ENCODE measurements at places on chromosomes 13 and 19.

DNA sequence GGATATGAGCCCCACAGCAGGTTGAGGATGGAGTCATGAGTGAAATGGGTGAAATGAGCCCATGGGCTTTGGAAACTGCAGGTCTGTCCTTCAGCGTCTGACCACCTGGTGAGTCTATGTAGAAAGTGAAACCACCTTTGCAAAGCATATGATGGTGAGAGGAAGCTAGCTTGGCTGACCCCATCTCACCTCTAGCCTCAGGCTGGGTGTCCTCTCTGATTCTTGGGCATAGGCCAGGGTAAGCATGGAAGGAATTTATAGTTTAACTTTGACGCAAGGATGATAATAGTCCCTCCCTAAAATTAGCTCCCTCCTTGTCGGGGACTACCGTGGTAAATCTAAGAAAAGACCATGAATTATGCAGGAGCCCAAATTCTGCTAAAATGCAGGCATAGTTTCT lies 16.8 kb upstream of the PSG9 start:
- H3K36me3 ChIP-seq, result no peaks in the 10 kb centered on the region
- H3K4me1 ChIP-seq, result no peaks in the 10 kb centered on the region
- no peak for DNase-seq
- no peaks in the 10 kb centered on the region for H3K27me3 ChIP-seq
- H3K4me3 ChIP-seq, result no peak overlapping the region

GRCh38 chr19:58361900-58362271 lies 665 bp downstream of the ZNF497 start:
- DNase-seq, result no peak
- peak overlapping the region; percentile 51 for H3K4me3 ChIP-seq
- peaks cover 11% of the 10 kb centered on the region for H3K27me3 ChIP-seq
- H3K36me3 ChIP-seq, result no peaks in the 10 kb centered on the region
- peaks cover 5% of the 10 kb centered on the region for H3K4me1 ChIP-seq

DNA sequence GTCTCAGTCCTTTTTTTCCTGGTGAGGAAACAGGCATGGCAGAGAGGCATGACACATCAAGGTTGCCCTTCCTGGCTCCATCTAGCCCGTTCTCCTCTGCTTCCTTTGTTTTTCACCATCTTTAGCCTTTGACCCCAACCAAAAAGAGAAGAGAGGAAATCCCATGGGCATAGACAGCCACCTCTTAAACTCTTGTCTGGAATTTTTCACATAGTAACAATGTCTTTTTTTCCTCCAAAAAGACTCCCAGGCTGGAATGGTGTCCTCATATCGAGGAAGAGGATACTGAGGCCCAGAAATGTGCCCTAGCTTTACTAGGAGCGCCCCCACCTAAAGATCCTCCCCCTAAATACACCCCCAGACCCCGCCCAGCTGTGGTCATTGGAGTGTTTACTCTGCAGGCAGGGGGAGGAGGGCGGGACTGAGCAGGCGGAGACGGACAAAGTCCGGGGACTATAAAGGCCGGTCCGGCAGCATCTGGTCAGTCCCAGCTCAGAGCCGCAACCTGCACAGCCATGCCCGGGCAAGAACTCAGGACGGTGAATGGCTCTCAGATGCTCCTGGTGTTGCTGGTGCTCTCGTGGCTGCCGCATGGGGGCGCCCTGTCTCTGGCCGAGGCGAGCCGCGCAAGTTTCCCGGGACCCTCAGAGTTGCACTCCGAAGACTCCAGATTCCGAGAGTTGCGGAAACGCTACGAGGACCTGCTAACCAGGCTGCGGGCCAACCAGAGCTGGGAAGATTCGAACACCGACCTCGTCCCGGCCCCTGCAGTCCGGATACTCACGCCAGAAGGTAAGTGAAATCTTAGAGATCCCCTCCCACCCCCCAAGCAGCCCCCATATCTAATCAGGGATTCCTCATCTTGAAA lies at the start of gene GDF15:
Gene GDF15 (plus strand): TSS at position 484 of the 868 bp plus-strand sequence. CDS start 32 bp downstream, at position 516.
- peaks cover 15% of the 10 kb centered on the region for H3K4me1 ChIP-seq
- H3K4me3 ChIP-seq, result peak within 1 kb of the TSS; percentile 94
- no peaks in the 10 kb centered on the region for H3K36me3 ChIP-seq
- peak within 1 kb of the TSS; percentile 69 for H3K27ac ChIP-seq

DNA sequence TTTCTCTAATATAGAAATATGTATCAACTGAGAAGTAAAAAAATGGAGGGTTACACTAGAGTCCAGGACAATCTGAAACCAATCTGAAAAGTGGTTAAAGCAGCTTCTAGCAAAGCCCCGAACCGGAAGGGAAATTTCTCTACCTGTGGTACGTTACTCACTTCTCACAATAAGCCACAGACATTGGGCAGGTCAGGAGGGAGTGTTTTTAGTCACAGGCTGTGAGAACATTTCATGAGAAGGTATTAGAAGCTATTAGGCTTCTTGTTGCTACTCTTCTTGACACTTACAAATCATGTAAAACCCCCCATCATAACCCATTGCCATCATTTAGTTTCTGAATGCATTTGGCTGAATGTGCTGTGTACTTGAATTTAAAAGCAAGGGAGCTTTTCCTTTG lies 120.9 kb downstream of the NUFIP1 start:
- peaks cover 8% of the 10 kb centered on the region for H3K4me1 ChIP-seq
- no peaks in the 10 kb centered on the region for H3K36me3 ChIP-seq
- no peak for DNase-seq

DNA sequence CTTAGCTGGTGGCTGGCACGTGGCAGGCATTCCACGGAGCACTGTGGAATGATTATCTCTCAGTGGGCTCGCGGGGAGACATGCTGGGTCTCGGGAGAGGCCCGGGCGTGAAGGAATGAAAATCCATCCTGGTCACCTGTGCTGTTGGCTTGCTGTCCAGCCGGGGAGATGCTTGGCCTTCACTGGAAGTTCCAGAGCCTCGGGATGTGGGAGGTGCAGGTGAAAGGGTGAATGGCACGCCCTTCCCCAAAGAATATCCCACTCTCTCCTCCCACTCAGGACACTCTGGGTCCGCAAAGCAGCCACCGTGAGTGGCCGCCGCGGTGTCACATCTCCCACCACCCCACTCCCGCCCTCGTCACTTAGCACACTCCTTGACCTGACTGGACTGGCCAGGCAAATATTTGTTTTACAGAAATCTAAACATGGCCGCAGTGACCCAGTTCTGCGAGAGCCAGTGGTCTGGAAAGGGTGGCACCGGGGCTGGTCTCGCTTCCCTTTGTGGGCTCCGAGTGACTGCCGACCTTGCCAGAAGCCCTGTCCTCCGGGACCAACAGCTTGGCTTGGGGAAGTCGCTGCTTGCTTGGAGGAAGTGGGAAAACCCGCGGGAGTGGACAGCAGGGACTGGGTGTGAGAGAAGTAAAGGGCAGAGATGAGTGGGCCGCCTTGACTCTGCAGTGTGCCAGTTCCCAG lies 8.0 kb downstream of the DPP9 start:
- no peak overlapping the region for H3K4me3 ChIP-seq
- DNase-seq, result no peak
- no peak overlapping the region for H3K27ac ChIP-seq

- no peak for DNase-seq
- H3K27ac ChIP-seq, result no peak overlapping the region
- H3K27me3 ChIP-seq, result no peaks in the 10 kb centered on the region
Measured at GRCh38 chr19:18283338-18283737, 1.9 kb upstream of the JUND start.

- no peaks in the 10 kb centered on the region for H3K36me3 ChIP-seq
- H3K4me1 ChIP-seq, result no peaks in the 10 kb centered on the region
- DNase-seq, result no peak
- no peak overlapping the region for H3K27ac ChIP-seq
Measured at GRCh38 chr19:7104747-7105447, 35.4 kb downstream of the ZNF557 start.

DNA sequence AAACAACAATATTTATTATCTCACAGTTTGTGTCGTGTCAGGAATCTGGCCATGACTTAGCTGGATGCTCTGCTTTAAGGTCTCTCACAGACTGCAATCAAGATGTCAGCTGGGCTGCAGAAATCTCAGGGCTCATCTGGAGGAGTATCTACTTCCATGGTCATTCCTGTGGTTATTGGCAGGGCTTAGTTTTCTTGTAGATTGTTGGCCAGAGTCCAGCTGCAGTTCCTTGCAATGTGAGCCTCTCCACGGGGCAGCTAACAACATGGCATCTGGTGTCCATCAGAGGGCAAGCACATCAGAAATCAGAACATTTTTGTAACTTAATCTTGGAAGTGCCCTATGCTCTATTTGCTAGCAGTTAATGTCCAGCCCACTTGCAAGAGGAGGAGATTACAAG lies 45.7 kb upstream of the TDRD3 start:
- no peak overlapping the region for H3K4me3 ChIP-seq
- H3K4me1 ChIP-seq, result no peaks in the 10 kb centered on the region
- DNase-seq, result peak; percentile 7
- peaks cover 7% of the 10 kb centered on the region for H3K27me3 ChIP-seq

GRCh38 chr13:76455960-76456359 lies 430.2 kb downstream of the KCTD12 start:
- DNase-seq, result peak; percentile 37
- peaks cover 7% of the 10 kb centered on the region for H3K4me1 ChIP-seq
- no peak overlapping the region for H3K27ac ChIP-seq
- no peak overlapping the region for H3K4me3 ChIP-seq

DNA sequence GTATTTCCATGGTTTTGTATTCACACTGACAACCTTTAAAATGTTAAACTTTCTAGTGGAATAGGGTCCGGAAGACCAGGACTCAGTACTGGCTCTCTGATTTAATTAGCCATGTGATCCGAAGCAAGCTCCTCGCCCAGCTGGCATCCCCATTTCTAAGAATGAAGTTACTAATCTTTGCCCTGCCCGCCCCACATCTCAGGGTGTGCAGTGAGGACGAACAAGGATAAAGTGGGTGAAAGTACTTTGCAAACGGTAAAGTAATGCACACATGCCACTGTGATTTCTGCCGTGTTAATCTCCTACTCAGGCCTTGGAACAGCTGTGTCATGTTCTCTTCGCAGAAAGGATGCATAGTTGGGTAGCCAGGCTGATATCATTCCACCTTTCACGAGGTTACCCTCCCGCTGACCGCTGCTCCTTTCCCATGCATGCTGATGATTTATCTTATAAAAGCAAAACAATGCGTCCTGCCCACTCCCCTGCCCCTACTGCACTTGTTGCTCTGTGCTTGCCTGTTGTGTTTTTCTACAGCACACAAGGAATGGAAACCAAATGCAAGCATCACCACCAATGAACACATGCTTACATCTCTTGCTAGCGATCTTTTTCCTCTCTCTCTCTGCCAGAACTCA lies 539.0 kb downstream of the EFNB2 start:
- no peaks in the 10 kb centered on the region for H3K36me3 ChIP-seq
- no peaks in the 10 kb centered on the region for H3K4me1 ChIP-seq
- H3K27me3 ChIP-seq, result no peaks in the 10 kb centered on the region
- H3K4me3 ChIP-seq, result no peak overlapping the region
- no peak overlapping the region for H3K27ac ChIP-seq
- DNase-seq, result no peak

- no peaks in the 10 kb centered on the region for H3K27me3 ChIP-seq
- no peak overlapping the region for H3K27ac ChIP-seq
- no peak for DNase-seq
Measured at GRCh38 chr19:5006201-5006600, 37.3 kb downstream of the KDM4B start.

- H3K27ac ChIP-seq, result no peak overlapping the region
- no peaks in the 10 kb centered on the region for H3K4me1 ChIP-seq
Measured at GRCh38 chr13:113052206-113052605, 53.4 kb upstream of the F7 start.

GRCh38 chr19:49152119-49152550 lies 3.1 kb downstream of the HRC start:
- H3K4me1 ChIP-seq, result peaks cover 24% of the 10 kb centered on the region
- H3K36me3 ChIP-seq, result no peaks in the 10 kb centered on the region
- H3K4me3 ChIP-seq, result no peak overlapping the region
- H3K27ac ChIP-seq, result no peak overlapping the region
- H3K27me3 ChIP-seq, result peaks cover 4% of the 10 kb centered on the region

DNA sequence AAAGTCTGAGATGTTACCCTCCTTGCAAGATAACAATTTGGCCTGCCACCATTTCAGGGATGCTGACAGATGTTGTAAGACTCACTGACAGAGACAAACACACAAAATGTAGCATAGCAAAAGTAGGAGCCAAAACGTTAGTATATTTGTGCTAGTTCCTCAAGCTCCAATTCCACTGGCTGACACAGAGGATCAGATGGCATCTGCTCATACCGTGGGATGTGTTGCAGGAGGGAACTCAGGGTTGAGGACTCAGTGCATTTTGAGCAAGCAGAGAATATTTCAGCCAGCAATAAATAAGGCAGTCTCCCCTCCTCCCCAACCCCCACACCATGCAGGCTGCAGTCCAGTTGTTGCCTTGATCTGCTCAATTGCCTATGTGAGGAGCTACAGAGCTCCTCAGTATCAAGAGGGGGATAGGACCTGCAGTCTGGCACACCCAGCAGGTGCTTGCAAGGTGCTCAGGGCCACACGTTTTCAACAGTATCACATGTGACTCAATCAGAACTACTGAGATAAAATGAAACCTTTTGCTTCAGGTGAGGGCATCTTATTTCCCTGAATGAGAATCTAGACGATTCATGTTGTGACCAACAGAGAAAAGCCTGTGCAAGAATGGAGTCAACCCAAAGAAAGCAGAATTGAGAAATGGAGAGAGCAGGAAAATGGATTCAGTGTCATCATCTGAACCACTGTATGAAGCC lies 23.6 kb upstream of the LRCH1 start:
- no peaks in the 10 kb centered on the region for H3K36me3 ChIP-seq
- H3K27me3 ChIP-seq, result peaks cover 40% of the 10 kb centered on the region
- DNase-seq, result no peak
- no peaks in the 10 kb centered on the region for H3K4me1 ChIP-seq
- H3K27ac ChIP-seq, result no peak overlapping the region

- DNase-seq, result no peak
- H3K27me3 ChIP-seq, result peaks cover 6% of the 10 kb centered on the region
- H3K36me3 ChIP-seq, result no peaks in the 10 kb centered on the region
- H3K27ac ChIP-seq, result no peak overlapping the region
- H3K4me1 ChIP-seq, result no peaks in the 10 kb centered on the region
Measured at GRCh38 chr19:55284405-55285058, 735 bp downstream of the BRSK1 start.

All from endothelial cell of umbilical vein (primary cell).